ENCODE measurements at places on chromosomes 2 and 18. TPM values are rescaled to one million over a fixed set of nuclear protein-coding genes. Genes with fewer than 3 reads are reported as not detected.

- DNase-seq: no peak
These were observed 26.8 kb downstream of the PLEK start for GRCh38 chr2:68391869-68392268.

DNA sequence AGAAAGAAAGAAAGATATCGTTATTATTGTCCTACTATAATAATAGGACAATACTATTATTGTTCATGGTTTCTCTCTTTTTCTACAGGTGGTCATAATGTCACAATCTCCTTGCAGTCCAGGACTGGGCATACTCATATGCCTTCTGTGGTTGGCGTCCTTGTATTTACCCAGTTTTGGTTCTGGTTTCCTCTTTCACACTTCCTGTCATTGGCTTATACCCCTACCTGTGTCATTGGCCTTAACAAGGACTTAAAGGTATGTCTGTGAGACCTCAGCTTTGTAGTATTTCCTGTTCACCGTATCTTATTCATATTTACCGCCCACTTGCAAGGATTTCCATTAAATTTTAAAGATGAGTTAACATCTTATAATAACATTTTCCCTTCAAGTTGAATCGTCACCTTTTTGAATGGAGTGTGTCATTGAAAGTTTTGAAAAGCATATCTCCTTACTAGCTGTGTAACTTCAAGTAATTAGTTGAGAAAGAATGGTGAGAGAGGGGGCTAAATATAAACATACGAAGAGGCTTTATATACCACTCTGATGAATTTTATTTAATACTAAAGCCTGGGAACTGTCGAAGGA, 36.5 kb upstream of the HTR2B start:
- no peak for DNase-seq

DNA sequence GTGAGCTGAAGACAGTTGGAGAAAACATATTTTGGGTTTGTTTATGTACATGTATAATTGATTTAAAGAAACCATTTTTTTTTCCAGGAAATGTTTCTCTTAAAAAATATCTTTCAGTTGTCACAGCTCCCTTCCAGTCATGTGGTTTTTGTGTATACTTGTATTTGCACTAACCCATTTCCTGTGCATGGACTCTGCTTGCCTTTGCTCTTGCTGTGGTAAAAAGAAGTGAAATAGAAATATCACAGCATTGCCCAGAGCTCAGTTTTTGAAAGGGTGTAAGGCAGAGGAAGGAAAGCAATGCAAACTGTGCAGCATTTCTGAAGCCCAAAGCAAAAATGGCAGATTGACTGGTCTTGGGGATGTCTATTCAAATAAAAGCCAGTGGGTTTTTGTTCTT, 10.4 kb upstream of the DOCK10 start:
- DNase-seq: no peak

DNA sequence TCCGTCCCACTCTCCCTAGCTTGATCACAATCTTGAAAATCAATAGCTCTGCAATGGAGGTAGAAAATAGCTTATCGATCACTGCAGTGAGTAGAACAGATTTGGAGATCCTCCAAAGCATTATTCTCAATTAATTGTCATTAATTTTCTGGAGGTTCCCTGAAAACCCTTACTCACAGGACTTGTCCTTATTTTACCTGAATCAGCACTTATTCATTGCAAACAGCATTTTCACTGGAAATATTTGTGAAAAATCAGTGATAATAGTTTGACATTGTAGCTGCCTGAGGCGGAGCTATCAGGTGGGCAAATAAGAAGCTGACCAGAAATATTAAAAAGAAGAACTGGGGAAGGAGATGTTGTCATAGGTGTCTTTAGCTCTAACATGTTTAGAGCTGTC, 294.6 kb upstream of the ZSWIM2 start:
- no peak for DNase-seq

DNA sequence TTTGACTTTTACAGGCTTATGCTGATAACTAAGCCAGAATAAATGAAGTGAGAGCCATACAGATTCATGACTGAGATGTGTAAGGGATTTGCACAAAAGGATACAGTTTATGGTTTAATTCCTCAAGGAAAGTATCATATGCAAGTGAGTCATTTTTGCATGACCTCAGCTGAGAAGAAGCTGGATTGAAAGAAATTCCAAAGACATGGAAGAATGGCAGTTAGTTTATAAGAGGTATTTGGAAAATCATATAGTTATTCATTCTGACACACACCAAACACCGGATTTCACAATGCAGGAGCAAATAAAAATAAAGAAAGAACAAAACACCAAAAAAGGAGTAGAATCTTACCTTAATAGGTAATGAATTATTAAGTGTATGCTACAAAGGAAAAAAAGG, 83.2 kb upstream of the RND3 start:
- DNase-seq: no peak

DNA sequence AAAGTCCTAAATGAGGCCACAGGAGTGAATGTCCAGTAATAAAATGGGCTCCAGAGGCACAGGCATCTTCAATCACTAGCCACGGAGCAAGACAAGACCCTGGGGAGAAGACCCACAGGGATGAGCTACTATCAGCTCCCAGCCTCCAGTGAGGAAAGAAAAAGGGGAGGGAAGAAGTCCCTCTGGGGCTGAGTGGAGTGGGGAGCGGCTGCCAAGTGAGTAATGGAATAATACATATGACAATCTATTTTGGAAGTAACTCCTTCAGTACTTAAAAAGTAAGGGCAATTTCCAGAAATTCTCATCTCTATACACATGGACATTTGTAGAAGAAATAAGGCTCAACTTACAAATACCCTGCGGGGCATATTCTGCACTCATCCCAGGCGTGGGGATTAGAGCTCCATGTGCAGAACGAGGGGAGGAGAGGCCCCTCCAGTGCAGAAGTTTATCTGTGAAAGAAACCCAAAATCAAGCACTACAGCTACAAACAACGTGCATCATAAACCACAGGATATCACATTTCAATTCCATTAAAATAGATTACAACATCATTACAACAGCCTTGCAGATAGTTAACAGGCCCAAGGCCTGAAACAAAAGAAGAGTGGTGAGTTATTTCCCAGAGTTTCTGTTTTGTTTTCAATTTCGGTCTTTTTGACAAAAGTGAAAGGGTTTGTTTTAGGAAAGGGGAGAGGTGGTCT, 84.9 kb downstream of the BCL11A start:
- no peak for DNase-seq

DNA sequence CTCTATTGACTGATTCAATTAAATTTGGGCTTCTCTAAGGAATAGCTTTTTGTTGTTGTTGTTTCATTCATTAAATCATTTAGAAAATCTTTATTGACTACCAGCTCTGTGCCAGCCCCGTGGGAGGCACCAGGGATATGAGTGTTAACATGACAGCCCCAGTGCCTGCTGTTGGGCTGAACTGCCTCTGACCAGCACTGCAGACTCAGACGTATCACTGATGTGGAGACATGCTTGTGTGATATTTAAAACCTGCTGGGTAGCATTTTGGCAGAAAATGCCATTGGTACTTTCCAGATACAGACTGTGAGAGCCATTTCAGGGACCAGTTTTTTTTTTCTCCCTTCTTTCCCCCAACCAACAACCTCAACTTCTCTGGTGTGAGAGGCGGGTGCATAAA, 38.6 kb upstream of the KCNF1 start:
- DNase-seq: no peak

GRCh38 chr2:33158482-33159003, 211.8 kb downstream of the LTBP1 start:
- DNase-seq: no peak

DNA sequence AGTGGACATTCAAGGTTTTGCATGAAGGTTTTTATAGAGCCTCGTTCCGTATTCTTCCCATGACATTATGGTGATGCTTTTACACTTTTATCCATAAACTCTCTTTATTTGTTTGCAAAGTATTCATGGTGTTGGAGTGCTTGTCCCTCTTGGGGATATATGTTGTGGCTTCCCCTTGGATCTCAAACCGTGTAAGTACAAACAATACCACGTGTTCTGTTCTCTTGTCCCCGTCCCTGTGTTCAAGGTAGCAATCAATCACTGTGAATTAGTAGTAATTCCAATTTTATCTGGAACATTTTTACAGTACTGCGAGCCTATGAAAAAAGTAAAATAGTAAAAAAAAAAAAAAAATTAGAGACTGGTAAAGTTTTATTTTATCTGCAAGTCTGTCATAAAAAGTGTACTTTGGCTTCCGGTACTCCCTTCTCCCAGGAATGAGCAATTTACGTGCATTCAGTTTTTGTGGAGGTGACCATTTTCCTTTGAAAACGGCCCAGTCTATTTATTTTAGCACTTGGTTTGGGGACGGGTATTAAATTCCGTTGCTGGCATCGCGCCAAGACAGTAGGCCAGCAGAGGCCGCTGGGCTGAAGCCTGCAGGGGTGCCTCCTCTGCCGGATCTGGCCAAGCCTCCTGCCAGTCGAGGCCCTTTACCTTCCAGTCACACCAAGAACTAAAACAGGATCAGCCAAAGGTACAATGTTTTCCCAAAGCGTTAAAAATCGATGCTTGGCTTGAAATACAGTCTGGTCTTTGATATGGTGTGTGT, 175.7 kb downstream of the SOCS6 start:
- peak; percentile 89 for DNase-seq

- no peak for DNase-seq
These were observed 192.0 kb downstream of the SLC8A1 start for GRCh38 chr2:40259900-40260299.

DNA sequence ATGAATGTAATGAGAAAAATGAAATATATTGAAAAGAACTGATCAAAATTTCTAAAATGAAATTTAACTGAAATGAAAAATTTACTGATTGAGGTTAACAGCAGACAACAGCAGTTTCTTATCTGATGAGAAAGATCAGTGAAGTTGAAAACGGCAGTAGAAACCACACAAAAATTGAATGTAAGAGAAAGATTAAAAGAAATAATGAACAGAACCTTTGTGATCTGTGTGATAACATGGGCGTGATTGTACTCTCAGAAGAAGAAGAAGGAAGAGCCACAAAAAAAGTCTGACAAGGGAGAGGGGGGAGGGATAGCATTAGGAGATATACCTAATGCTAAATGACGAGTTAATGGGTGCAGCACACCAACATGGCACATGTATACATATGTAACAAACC, 45.2 kb downstream of the FAM117B start:
- DNase-seq: no peak

GRCh38 chr2:101985101-101985792, 6.5 kb upstream of the IL1R2 start:
- DNase-seq: no peak

DNA sequence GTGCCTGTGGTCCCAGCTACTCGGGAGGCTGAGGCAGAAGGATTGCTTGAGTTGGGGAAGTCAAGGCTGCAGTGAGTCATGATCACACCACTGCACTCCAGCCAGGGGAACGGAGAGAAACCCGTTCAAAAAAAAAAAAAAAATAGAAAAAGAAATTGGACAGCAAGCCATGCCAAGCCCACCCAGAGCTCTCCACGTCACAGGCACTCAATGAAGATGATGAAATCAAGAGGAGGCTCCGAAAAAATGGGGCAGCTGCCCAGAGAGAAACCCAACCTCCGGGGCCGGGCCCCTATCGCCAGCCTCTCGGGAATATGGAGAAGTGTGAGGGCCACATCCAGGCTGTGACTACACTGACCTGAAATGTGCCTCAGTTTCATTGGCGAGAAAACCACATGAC, 40.0 kb downstream of the BIN1 start:
- peak; percentile 92 for DNase-seq

- no peak for DNase-seq
These were observed 313.2 kb upstream of the ETAA1 start for GRCh38 chr2:67083951-67084350.

DNA sequence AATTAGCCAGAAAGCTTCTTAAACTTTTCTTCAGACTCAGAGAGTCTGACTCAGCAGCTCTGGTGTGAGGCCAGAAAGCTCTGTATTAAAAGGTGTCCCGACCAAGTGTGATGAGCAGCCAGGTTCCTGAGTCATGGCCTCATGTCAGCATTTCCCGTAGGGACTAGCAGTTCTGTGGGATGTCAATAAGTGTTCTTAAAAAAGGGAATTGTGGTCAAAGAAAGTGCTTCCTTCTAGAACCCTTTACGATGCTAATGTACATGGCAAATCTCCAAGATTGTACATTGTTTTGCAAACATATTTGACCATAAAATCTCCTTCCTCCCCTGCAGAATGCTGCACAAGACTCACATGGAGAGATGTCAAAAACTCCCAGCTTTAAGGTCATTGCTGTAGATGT, 80.1 kb downstream of the PLA2R1 start:
- DNase-seq: no peak

- no peak for DNase-seq
These were observed 59.3 kb downstream of the LRRFIP1 start for GRCh38 chr2:237686659-237687136.

- no peak for DNase-seq
These were observed 87.7 kb downstream of the GATA6 start for GRCh38 chr18:22257022-22257543.

DNA sequence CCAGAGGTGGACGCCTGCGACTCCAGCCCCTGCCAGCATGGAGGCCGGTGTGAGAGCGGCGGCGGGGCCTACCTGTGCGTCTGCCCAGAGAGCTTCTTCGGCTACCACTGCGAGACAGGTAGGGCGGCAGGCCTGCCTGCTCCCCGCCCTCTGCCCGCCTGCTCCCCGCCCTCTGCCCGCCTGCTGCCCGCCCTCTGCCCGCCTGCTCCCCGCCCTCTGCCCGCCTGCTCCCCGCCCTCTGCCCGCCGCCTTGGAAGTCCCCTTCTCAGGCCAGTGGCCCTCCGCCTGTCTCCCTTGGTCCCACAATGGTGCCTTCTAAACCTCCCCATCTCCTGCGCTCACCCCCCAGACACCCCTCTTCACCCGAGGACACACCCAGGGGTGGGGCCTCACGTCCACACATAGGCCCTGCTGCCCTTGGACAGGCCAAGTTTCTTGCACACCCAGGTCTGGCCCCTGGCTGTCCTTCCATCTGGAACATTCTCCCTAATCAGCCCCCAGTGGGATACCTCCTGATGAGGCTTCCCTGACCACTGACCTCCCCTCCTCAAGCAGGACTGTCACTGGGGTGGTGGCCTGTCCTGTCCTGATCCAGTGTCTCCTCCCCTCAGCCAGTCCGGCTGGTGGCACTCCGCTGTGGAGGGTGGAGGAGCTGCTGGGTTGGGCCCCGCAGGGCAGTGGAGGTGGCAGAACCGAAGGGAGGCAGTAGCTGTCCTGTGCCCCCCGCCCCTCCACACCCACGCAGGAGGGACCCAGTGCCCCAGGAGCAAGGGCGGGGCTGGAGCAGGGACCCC, 37.9 kb downstream of the MTERF4 start:
- peak; percentile 66 for DNase-seq

DNA sequence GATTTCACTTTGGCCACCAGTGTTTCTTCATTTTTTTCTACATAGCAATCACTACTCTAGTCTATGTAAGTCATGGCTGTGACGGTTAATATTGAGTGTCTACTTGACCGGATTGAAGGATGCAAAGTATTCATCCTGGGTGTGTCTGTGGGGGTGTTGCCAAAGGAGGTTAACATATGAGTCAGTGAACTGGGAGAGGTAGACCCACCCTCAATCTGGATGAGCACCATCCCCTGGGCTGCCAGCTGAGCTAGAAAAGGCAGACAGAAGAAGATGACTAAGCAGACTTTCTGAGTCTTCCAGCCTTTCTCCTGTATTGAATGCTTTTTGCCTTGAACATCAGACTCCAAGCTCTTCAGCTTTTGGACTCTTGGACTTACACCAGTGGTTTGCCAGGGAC, 265.0 kb upstream of the SLC8A1 start:
- DNase-seq: no peak

The LIPG gene
- 0.03 TPM for total RNA-seq

The TUBA4B gene
- total RNA-seq: not detected

The STARD6 gene
- total RNA-seq: not detected

The PRKAG3 gene
- total RNA-seq: not detected

The GATA6 gene
- total RNA-seq: 82.1 TPM

The C2orf15 gene
- total RNA-seq: 0.43 TPM

The B3GNT7 gene
- total RNA-seq: 5.9 TPM
